ENCODE measurements at places on chromosomes 11 and 22. TPM values are rescaled to one million over a fixed set of nuclear protein-coding genes. Genes with fewer than 3 reads are reported as not detected.

DNA sequence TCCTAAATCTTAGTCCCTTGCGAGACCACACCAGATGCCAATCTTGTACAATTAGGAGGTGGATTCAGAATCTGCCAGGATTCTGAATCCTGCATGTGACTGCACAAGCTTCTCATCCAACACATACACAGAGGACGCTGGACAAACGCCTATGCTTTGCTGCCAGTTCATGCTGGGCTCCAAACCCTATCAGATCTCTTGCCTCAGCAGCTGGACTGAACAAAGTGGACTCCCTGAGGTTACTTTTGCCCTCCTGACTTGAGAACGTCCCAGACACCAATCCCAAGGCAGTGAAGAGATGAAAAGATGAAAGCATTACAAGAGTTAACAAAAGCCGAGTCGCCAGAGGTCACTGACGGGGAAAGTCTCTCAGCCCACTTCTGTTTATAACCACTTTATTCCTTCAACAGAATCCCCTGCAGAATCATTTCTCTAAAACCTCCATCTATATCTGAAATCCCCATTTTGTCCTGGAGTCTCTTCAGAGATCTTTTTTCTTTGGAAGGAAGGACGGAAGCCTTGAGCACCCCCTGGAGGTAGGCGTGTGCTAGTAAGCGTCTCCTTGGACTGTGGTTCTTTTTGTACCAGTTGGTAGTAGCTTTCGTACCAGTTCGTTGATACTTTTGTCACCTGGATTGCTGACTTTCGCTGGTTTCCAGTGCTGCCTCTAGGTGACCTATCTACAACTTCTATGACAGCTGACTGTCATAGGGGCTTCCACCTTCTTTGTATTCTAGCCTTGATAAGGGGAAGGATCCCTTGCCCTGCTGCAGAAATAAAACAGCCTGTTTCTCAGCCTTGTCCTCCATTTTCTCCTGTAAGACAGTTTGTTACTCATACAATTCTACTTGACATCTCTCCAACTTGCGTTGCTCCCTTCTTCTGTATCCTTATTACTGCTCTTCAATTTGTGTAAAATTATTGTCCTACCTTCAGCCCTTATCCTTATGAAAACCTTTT is 26.1 kb upstream of the EED start:
- peak; percentile 86 for DNase-seq

GRCh38 chr11:104105155-104105554 is 58.8 kb downstream of the PDGFD start:
- no peak for DNase-seq

GRCh38 chr11:17838102-17838501 is 103.5 kb downstream of the KCNC1 start:
- DNase-seq, result no peak

DNA sequence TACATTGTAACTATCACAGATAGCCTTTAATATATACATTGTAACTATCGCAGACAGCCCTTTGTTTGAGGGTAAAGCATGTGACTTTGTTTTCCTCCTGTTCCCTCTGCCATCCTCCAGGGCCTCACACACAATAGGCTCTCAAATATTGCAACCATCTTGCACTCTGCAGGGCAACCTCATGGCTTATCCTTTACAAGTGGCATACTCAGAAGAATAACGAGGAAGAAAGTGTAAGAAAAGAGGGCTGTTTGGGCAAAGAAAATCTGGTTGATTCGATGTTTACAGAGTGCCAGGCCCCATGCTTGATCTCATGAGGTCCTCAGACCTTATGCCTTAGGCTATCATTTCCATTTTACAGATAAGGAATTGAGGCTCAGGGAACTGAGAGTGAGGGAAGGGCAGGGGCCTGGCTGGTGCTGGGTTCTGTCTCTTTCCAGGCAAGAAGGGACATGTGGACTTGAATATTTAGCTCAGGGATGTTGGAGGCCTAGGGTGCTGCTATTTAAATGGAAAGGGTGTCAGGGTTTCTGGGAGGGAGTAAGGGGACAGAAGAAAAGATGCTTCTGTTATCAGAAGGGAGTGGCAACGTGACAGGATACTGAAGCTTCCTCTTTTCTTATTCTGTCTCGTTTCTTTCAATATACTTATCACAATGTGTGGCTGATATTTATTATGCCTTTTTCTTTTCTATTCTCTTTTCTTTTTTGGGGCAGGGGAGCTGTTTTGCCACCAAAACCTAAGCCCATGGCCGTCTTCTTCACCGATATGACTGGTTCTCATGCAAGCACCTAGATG is 1.1 kb upstream of the SAMM50 start:
- DNase-seq, result no peak

DNA sequence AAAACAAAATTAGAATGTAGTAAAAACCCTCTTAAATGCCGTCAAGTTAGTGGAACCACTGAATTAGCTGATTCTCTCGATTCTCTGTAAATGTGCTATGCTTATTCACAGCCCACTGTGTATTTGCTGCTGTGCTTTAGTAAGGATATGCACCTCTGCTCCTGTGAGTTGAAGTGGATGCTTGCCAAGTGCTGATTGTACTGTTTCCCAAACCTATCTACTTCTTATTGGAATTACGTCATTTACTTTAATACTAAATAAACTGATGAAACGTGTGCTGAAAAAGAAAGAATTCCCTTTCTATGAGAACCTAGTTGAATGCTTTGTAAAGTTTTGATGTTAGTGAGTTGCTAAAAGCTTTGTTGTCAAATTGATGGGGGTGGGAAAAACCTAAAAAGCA is 158.4 kb downstream of the LRRC4C start:
- DNase-seq, result no peak

GRCh38 chr11:113553235-113553634 is 78.0 kb upstream of the DRD2 start:
- DNase-seq, result no peak

- DNase-seq, result no peak
Observed at GRCh38 chr11:104291646-104292045, 127.7 kb upstream of the PDGFD start.

LMO1 gene
- not detected for total RNA-seq

VWCE gene
- total RNA-seq, result 8.8 TPM

OR51F1 gene
- not detected for total RNA-seq

RFPL2 gene
- total RNA-seq, result not detected

MFRP gene
- not detected for total RNA-seq

GLYAT gene
- total RNA-seq, result under 0.01 TPM

IL17REL gene
- total RNA-seq, result 0.17 TPM

All from dermis blood vessel endothelial cell (primary cell).